Stimulated activated CD4-positive, alpha-beta T cell treated with anti-CD3 and anti-CD28 coated beads, Interleukin-2, amount 100 ng/mL, for 24 hours (primary cell): ENCODE measurements at places on chromosomes 1 and 21.

DNA sequence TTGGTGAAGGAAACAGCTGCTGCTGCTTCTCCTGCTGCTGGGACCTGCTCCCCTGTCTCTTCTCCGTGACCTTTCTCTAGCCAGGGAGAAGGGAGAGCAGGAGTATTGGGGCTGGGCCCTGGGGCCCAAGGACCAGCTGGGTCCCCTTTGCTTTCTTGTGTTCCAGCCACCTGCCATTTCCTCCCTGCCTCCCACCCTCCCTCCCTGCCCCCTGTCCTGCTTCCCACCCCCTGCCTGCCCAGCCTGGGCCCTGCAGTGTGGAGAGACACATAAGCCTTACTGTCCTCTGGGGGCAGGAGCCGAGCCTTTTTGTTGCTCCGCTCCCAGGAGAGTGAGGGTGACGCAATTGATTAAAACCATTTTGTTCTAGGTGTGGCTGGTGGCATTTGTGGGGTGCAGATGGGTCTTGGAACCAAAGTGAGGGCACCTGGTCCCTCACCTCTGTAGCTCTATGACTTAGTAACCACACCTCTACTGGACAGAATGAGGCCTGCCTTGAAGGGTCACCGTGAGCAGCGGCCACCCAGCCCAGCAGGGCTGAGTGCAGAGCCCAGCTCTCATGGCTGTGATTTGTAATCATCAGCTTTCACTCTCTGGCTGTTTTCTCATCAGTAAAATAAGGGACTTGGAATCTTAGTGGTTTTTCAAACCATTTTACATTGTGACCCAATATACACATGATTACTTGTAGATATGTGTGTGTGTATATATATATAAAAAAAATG lies 13.9 kb upstream of the TMEM222 start:
- DNase-seq, result no peak

DNA sequence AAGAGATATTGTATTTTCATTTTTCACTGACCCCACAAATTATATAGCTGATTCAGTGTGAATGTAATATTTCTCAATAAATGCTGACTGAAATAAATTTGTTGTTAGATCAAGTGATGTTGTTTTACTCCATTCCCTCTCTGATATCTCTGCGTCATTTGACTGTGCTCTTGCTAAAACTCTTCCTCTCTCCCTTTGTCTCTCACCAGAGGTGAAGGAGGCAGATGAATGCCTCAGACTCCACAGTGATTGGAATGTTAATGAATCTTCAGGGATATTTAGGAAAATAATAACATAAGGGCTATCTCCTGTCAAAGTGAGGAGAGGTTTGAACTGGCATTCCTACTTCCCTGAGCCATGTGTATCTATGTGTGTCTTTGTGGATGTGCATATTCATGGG lies 3.7 kb downstream of the CD1E start:
- DNase-seq, result no peak

- DNase-seq, result no peak
Measured at GRCh38 chr1:247548092-247548491, 842 bp upstream of the GCSAML start.

DNA sequence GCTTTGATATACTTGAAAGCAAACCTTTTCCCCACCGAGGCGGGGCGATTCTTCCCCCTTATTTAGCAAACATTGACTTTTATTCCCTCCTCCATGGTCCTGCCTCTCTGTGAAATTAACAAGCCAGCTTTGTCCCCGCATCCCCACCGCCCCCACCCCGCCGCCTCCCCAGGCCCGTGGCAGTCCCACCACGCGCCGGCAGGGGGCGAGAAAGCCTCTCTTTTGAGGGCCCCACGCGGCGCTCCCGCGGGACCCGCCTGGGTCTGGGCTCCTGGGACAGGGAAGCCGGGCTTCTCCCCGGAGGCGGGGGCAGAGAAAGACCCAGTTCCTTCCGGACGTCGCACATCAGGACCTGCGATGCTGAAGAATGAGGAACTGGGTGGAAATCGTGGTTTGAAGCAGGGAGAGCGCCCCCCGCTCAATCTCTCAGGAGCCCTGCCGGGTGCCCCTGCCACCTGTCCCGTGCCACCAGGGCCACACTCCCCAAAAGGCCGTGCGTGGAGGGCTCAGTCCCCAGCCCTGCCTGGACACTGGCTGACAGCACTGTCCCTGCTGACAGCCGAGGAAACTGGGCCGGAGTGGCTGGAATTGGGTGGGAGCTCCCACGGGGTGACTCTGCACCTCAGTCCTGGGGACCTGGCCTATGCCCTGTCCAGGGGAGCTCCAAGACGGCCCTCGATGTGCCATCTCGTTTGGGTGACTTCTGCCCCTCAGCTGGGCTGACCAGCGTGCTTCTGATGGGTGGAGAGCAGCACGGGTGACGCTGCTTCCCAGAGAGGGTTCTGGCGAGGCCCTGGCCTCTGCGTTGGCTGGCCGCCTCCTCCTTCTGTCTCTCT lies 8.6 kb upstream of the ACTRT2 start:
- peak; percentile 71 for DNase-seq

DNA sequence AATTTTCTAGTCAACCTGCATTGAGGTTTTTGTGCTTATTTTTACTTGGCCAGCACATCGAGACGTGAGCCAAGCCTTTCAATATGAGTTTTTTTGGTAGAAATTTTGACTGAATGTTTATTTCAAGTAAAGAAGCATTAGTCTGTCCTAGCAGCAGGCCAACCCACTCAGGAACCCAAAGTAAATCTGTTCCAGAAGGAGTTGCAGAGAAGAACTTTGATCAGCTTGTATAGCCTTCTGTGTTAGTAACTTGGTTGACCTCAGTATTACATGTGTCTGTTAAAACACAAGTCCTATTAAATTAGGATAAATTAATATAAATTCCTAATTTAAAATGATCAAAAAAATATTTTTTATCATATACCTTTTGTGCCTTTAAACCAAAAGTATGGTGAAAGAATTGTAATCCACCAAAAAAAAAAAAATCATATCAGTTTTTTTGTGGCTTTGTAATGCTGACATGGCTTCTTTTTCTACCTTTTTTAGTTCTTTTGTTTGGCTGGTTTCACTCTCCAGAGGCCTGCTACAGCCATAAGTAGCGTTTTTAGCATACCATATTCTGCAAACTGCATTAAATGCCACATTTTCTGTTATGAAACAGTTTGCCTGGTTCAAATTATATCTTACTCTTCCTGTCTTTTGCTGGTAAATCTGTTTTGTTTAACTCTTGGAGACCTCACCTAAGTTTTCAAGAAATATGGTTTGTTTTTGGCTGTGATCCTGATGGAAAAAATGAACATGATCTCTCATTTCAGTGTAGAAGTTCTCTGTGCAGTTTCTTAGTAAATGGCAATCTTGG lies 39.5 kb downstream of the ATF6 start:
- no peak for DNase-seq

- no peak for DNase-seq
Measured at GRCh38 chr1:71049951-71050598, 2.5 kb upstream of the PTGER3 start.

DNA sequence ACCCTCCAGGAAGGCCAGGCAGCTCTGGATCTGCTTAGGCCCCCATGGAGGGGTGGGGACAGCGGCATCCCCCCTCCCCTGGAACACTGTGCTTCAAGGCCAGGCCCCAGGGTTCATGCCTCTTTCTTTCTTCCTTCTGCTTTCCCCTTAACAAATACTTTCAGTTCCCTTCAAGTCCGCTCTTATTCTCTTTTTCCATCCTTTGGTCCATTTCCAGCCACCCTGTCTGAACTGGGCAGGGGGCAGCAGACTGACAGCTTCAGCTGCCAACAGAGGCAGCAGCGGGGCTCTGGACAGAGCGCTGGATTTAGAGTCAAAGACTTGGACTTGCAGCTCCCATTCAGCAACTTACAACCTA lies 1.1 kb upstream of the CD244 start:
- no peak for DNase-seq

GRCh38 chr1:163877016-163877415 lies 555.3 kb downstream of the NUF2 start:
- no peak for DNase-seq

DNA sequence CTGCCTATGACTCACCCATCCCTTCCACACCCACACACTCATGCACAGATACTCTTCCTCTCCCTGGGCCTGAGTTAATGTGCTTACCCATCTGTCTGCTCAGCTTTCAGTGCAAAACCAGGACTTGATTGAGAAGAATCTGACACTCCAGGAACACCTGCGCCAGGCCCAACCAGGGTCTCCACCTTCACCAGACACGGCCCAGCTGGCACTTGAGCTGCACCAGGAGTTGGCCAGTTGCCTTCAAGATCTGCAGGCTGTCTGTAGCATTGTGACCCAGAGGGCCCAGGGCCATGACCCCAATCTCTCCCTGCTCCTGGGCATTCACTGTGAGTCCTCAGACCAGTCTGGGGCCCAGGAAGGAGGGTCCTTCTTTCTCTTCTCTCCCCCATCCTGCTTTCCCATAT lies 3.5 kb upstream of the SH3BGRL3 start:
- no peak for DNase-seq
